Stimulated activated CD4-positive, alpha-beta T cell treated with anti-CD3 and anti-CD28 coated beads, Interleukin-4, amount 100 ng/mL, for 4 hours (primary cell): ENCODE measurements at places on chromosomes 2 and 18.

- no peak for DNase-seq
Observed at GRCh38 chr2:37602040-37602439, 69.4 kb downstream of the CDC42EP3 start.

DNA sequence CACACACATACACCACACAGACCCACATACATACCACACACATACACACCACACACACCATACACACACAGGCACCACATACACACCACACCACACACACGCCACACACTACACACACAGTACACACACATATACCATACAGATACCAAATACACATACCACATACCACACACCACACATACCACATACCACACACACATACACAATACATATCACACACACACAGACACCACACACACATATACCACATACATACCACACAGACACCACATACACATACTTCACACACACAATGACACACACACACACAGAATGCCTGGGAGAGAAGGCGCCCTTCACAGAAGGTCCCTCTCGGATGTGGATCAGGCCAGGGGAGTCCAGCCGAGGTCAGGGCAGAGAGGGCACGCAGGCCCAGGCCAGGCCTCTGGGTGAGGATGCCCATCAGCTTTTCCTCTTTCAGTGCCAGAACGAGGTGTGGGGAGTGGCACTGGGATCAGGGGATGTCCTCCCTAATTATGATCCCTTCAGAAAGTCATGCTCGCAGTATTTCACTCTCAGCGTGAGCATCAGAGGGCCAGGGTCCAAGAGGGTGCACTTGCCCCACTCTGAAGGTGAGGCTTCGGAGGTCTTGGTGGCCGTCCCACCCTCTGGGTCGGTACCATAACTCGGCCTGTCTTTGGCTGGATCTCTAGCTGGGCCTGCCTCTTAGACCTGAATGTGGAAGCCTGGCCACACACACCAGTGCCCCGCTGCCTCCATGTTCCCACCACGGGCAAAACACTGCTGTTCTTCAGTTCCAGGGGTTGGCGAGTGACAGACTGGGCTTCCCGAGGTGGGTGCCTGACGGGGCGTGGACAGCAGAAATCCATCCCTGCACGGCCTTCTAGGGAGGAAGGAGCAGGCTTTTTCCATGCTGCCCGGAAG is 70.6 kb upstream of the ODC1 start:
- DNase-seq: no peak

GRCh38 chr2:84302513-84303412 is 156.3 kb downstream of the SUCLG1 start:
- peak; percentile 9 for DNase-seq

- DNase-seq: no peak
Observed at GRCh38 chr2:10551496-10551895, 103.4 kb upstream of the ODC1 start.

DNA sequence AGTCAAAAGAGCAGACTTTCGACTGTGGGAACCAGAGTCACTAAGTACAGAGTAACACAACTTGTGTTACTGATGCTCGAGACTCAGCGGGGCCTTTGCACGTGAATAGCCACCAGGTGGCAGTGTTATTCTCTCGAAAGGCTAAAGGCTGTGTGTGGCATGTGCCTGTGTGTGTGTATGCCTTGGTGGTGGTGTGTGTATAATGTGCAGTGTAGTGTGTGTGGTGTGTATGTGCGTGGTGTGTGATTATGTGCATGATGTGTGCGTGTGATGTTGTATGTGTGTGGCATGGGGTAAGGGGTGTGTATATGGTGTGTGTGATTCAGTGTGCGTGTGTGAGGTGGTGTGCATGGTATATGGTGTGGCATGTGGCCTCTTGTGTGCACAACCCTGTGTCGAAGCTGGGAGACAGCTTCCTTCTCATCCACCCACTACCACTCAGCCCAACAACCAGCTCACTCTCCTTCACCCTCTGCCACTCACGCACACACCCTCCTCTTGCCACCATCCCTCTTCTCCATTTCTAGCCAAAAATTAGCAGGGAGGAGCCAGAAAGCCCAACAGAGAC is 83.0 kb upstream of the ZNF532 start:
- peak; percentile 52 for DNase-seq

DNA sequence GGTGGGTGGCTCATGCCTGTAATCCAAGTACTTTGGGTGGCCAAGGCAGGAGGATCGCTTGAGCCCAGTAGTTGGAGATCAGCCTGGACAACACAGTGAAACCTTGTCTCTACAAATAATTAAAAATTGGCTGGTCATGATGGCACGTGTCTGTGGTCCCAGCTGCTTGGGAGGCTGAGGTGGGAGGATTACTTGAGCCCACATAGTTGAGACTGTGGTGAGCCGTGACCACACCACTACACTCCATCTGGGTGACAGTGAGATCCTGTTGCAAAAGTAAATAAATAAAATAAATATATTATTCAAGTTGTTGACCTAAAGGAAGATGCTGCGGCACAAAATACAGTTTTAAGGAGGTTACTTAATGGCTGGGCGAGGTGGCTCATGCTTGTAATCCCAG is 72.7 kb downstream of the LAMA3 start:
- no peak for DNase-seq

DNA sequence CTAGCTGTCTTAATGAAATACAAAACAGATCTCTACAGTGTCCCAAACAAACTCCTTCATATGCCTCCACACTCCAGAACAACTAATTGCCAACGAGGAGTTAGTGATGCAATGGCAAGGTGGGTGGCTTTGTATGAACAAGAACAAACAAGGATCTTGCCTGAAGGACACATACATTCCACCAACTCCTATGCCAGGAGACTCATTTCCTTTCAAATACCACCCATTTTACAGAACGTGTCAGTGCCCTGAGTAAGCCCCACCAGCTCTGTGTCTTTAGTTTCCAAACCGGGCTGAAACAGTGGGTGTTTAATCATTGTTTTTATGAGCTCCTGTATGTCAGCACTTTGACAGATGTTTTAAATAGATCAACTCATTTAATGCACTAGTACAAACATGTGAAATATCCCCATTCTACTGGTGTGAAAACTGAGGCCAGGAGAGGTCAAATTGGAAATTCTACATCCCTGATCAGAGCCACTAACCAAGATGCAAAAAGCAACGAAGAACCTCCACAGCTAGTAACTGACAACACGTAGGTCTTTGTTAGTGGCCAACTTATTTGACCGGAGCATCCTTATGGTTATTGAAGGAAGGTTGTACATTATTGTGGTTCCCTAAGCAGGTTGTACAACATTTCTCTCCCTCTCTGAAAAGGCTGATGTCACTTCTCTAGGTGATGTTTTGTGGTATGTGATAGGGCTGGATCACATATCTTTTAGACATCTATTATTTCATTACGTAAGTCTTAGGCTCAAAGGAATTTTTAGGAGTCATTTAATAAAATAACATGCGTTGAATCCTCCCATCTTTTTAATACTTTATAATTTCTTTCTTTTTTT is 534.9 kb upstream of the TNP1 start:
- no peak for DNase-seq

DNA sequence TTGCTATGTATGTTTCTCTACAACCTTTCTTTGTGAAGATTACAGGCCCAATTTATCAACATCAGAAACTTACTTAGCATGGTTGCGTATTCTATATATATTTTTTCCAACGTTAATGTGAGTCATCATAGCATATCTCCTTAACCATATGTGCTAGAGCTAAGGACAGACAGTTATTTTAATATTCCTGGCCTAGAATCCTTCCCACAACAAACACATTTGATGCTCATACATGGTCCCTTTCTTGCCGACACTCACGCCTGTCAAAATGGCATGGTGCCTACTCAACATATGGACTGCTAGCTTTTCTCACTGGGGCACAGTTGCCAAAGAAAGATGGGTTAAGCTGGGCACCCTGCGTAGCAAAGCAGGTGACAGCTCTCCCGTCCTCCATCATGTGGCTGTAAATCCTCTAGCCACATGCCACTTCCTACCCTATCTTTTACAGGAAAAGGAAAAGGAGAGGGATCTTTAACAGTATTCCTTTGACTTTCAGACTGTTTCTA is 75.2 kb upstream of the GALNT5 start:
- no peak for DNase-seq

GRCh38 chr2:195520671-195521155 is 136.3 kb upstream of the SLC39A10 start:
- DNase-seq: no peak

DNA sequence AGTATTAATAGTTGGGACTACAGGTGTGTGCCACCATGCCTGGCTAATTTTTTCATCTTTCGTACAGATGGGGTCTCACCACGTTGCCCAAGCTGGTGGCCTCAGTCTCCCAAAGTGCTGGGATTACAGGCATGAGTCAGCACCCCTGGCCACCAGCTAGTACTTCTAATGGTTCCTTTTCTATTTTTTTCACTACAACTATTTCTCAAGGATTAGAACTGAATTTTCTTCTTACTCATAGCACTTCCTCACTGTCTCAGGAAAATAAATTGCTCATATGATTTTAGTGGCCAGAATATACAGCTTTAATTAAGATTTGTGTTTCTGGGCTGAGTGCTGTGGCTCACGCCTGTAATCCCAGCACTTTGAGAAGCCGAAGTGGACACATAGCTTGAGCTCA is 43.2 kb upstream of the SOS1 start:
- no peak for DNase-seq

DNA sequence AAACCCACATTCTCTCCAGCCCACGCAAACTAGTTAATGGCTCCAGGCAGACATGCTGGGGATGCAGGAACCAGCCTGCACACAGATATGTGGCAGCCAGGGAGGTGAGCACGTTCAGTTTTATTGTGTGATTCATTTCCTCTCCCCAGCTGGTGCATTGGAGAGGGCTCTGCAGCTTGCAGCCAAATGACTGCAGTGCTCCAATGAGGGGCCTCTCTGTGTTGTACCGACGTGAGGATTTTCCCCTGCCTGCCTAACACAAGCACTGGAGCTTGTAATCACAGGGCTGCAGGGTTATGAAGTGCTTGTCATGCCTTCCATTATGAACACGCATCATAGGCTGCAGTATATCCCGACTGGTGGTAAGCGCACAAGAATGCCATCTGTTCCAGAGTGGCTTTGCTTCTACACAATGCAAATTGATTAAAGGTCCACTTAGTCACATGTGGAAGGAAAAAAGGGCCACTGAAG is 92.3 kb upstream of the THUMPD2 start:
- DNase-seq: no peak

DNA sequence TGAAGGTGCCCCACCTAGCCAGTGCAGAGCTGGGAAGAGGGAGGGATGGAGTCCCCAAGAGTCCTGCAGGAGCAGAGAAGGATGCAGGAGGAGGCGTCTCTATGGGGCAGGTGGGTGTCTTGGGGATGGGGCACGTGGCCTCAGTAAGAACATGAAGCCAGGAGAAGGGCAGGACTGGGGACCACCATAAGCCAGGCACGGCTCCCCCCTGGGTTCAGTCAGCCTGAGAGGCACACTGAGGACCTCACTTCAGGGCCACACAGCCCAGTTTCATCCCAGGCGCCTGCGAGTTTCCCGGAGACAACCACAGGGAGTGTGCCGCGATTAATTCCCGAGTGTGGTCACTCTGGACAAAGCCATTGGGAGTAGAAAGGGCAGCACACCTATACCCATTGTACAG is 120.3 kb downstream of the GYPC start:
- no peak for DNase-seq

DNA sequence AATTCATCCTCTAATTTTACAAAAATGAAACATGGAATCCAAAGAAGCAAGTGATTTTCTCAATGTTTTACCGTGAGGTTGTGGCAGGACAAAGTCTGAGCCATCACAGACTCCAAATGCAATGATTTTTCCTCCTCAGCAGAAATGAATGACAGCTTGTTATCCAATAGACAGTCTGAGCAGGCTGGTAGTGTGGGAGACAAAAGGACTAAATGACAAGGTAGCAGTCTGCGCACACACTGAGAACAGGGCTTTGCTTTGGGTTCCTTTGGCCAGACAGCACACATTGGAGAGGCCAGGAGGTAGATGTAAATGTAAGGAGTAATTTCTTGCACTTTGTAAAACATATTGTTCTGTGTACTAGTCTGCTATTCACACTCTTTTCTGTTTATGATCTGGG is 50.3 kb upstream of the RGPD4 start:
- DNase-seq: no peak

GRCh38 chr2:233165895-233166661 is 85.4 kb upstream of the ATG16L1 start:
- no peak for DNase-seq

- DNase-seq: no peak
Observed at GRCh38 chr2:32136097-32136496, 29.6 kb upstream of the SLC30A6 start.

GRCh38 chr2:185202945-185203528 is 535.6 kb upstream of the FSIP2 start:
- DNase-seq: no peak

DNA sequence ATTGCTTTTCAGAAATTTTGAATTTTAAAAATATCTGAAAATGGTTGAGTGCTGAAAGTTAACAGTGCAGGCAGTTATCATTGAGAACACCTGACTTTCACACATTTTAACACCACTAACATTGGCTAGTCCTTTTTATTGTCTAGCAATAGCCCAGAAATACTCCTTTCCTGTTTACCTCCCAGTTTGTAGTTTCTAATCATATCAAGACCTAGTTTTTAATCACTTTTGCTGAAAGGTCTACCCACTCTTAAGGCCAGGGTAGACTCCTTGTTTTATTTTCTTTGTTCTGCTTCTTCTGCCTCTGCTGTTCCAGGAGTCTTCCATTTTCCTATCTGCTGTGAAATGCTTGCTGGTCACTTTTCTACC is 72.1 kb downstream of the UBE2E3 start:
- DNase-seq: no peak

DNA sequence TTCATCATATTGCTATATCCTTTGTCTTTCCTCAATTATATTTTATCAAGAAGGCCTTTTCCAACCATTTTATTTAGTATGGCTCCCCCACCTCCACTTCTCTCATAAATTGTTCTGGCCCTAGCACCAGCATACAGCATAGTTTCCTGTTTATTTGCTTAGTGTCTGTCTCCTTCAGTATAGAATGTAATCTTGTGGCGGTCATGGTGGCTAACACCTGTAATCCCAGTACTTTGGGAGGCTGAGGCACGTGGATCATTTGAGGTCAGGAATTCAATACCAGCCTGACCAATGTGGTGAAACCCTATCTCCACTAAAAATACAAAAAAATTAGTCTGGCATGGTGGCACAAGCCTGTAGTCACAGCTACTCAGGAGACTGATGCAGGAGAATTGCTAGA is 39.6 kb upstream of the CLASP1 start:
- no peak for DNase-seq

DNA sequence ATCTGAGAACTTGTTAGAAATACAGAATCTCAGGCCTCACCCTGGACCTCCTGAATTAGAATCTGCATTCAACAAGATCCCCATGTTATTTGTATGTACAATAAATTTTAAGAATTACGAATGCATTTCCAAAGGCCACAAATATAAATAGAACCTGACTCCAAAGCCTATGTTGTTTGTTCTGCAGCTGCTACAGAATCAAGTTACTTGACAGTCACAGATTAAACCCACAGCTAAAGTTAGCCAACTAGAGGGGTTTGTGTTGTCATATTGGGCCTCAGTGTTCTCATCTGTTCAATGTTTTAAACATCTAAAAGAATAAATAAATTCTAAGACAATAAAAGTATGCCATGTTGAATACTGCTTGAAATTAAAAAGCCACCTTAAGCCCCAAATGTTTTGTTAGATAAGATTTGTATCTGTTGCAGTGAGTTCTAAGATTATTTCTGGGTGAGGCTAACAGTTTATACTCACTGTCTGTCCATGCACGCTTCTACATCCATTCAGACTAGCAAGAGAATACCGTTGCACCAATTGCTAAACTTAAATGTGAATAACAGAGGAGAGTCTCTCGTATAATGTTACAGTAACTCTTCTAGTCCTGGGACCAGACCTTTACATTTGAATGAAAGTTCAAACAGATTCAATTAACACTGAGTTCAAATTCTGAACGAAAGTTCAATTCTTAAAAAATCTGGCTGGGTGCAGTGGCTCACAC is 200.4 kb downstream of the MEMO1 start:
- no peak for DNase-seq
